Right lung (tissue), 10 donors: ENCODE measurements at places on chromosomes 6 and 20.

GRCh38 chr20:64224351-64225170 lies 31.0 kb upstream of the PCMTD2 start:
- DNase-seq = no peak

- DNase-seq = no peak
Observed at GRCh38 chr6:150666071-150666470, 66.4 kb downstream of the PLEKHG1 start.

- no peak for DNase-seq
Observed at GRCh38 chr6:11386323-11386722, 151.2 kb upstream of the TMEM170B start.

DNA sequence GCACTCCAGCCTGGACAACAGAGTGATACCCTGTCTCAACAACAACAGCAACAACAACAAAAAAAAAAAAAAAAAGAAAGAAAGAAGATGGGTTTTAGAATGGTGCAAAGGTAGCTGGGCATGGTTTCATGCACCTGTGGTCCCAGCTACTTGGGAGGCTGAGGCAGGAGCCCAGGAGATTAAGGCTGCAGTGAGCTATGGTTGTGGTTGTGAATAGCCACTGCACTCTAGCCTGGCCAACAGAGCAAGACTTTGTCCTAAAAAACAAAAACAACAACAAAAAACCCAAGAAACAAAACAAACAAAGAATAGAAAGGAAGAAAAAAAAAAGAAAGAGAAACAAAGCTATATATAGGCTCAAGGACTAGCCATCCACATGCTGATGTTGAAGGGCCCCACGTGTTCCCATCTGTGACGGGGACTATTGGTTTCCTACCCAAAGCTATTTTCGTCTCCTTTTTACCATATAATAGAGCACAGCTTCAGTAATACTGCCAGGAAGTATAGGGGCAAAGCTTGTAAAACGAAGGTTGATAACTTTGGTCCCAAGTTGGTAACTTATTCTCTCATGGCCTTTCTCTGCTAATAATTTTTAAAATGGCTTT lies 7.9 kb upstream of the EEF1E1 start:
- no peak for DNase-seq

- peak; percentile 75 for DNase-seq
Observed at GRCh38 chr6:110512991-110513390, 36.6 kb upstream of the SLC22A16 start.

- DNase-seq = no peak
Observed at GRCh38 chr6:169289619-169290339, 36.1 kb upstream of the THBS2 start.

GRCh38 chr6:105135056-105135455 lies 44.8 kb downstream of the POPDC3 start:
- DNase-seq = no peak
